Omental fat pad (tissue), 4 donors: ENCODE measurements at places on chromosomes 13 and 19. TPM values are rescaled to one million over a fixed set of nuclear protein-coding genes. Genes with fewer than 3 reads are reported as not detected.

Gene ZSCAN1
- not detected for total RNA-seq

Gene KLK5
- 12.2 TPM for total RNA-seq

Gene PLK5
- not detected for total RNA-seq

Gene ZNF729
- not detected for total RNA-seq

Gene IGFL1
- not detected for total RNA-seq

Gene ZNF765
- total RNA-seq: 19.4 TPM

Gene ZNF541
- total RNA-seq: 0.47 TPM

Gene KLF16
- total RNA-seq: 4.0 TPM

Gene ZNF550
- total RNA-seq: 7.8 TPM

Gene KCNN4
- total RNA-seq: 19.1 TPM

Gene ATP4B
- total RNA-seq: not detected

Gene ANKLE1
- total RNA-seq: 0.82 TPM

Gene OBI1
- total RNA-seq: 8.6 TPM

Gene RAB3A
- 0.63 TPM for total RNA-seq

Gene NOTCH3
- 82.8 TPM for total RNA-seq

Gene KIRREL2
- not detected for total RNA-seq
